Liver (tissue), 10 donors: ENCODE measurements at places on chromosomes 2 and 18.

DNA sequence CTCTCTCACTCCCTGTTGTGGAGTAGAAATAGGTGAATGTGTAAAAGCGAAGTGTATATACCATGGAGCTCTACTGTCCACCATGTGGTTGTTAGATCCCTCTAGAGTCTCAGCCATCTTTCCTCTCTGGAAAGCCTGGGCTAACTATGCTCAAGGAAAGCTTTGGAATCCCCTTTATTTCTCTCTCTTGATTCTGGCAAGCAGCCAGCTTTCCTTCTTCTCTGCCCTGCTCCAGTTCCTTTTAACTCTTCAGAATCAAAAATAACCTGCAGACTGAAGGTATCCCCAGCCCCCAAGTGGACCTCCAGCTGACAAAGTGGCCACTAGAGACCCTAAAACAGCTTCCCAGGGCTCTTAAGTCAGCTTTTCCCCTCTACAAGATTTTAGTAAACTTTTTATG lies 381.9 kb downstream of the PLCL1 start:
- DNase-seq, result no peak

DNA sequence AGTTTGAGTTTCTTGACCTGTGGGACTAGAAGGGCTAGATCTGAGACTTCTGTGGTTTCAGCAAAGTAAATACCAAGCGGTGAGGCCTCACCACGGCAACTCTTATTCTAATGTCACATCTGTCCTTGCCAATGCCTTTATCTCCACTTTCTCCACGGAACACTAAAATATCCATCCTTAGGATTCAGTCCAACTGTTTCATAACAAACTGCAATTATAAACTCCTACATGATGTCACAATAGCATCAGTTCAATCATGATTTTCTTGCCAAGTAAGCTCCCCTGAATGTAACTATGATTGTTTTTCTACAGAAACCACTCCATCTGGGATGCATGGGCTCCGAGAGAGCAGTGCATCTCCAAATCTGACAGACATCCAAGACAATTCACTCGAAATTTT lies 79.6 kb downstream of the LRATD1 start:
- DNase-seq, result no peak

GRCh38 chr2:108314586-108315296 lies 26.0 kb downstream of the SULT1C2 start:
- no peak for DNase-seq

DNA sequence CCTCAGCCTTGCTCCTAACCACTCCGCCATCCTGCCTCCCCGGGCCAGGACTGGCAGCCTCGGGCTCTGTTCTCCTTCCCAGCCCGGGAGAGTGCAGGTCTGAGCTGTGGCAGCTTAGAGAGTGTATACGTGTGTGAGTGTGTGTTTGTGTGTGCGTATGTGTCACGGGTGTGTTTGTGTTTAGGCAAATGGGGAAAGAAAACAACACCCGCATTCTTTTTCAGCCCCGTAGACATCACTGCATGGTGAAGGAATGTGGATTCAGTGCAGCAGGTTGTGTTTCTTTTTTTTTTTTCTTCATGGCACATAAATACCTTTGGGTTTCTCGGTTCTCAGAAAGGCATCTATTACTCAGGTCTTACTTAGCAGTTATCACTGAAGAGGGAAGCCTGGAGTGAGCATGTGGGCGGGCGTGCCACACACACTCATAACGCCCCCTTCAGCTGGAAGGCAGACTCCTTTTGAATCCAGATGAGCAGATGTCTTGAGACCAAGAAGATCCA lies 44.2 kb downstream of the GLI2 start:
- no peak for DNase-seq

GRCh38 chr18:55031576-55031975 lies 72.3 kb upstream of the CCDC68 start:
- no peak for DNase-seq

GRCh38 chr2:120938045-120938771 lies 202.5 kb downstream of the GLI2 start:
- DNase-seq, result no peak

- no peak for DNase-seq
Observed at GRCh38 chr2:128491692-128492244, 173.1 kb upstream of the HS6ST1 start.

- no peak for DNase-seq
Observed at GRCh38 chr18:75128911-75129716, 79.8 kb downstream of the PTGR3 start.

DNA sequence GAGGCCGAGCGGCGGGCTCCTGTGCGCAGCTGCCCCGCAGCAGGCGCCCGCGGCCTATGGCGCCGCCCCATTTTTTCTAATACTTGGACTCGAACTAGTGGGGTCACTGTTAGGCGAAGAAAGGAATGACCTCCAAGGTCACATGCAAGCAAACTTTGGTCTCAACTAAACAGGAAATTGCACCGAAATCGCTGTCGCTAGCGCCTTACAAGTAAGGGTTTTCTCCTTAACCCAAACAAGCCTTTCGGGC lies 339 bp downstream of the ACAA2 start:
- DNase-seq, result no peak

DNA sequence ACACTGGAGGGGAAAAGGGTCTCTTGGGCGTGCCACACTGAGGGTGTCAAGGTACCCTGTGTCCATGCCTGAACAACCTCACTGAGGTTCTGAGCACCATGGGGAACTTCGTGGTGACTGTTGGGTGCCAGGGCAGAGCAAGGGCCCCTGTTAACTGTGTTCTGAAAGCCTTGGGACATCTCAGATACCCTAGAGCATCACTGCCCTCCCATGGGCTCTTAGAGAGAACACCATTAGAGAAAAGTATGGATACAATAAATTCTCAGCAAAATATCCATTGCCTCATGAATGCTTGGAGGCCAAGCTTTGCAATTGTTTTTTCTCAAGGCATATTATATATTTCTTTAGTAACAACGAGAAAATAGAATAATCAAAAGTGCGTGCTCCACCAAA lies 488.5 kb upstream of the NRP2 start:
- DNase-seq, result no peak

GRCh38 chr18:59993560-59993959 lies 93.8 kb downstream of the PMAIP1 start:
- DNase-seq, result no peak
